ENCODE measurements at places on chromosomes 5 and 9.

DNA sequence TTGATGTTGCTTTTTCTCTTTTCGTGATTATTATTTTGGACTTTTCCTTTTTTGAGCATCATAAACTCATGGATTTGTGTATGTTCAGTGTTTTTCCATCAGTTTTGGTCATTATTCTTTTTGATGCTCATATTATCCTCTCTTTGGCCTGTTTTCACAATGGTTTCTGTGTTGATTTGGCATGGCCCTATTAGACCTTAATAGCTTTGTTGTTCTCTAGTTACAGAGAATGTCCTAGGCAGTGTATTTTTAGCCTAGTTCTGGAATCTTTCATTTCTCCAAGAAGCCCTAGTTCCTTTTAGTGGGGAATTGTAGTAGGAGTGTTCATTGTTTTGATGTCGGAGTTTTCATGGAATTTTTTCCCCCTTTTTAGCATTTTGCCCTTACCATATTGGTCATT, 41.3 kb upstream of the ROPN1L start:
- DNase-seq, result no peak

GRCh38 chr9:99056886-99057664, 47.8 kb upstream of the TGFBR1 start:
- DNase-seq, result peak; percentile 40

DNA sequence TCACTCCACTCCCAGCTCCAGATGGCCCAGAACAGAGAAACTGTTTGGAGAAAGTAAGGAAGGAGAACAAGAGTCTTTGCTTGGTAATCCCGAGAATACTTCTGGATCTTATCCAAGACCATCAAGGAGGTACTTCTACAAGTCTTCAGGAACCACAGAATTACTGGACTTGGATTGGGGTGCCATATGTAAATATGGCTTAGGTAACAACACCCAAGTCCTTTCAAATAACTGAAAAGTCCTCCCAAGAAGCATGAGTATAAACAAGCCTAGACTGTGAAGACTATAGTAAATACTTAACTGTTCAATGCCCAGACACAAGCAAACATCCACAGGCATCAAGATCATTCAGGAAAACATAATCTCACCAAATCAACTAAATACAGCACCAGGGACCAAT, 170.0 kb downstream of the MCTP1 start:
- DNase-seq, result no peak

DNA sequence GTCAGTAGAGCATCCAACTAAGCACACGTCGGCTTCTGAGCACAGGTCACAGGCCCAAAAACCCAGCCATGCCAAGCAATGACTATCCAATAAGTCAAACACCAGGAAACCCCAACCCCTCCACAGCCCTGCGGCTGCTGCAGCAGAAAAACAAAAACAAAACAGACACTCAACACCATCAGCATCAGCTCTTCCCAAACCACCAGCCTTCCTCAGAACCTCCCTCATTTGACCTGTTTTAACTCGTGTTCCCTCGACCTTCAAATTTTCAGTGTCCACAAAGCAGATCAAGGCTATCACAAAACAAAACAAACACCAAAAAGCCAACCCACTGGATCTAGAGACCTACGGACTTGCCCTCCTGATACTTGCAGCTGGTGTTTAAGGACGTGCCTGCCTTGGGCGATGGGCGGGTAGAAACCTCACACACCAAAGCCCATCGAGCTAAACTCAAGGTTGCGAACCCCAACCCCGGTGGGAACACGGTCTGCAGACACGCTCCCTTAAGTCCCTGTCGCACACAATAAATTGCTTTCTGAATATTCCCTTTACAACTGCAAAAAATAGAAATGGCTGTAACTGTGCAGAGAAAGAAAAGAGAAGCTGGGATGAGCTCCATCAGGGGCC, 247.1 kb upstream of the ANKRD55 start:
- peak; percentile 44 for DNase-seq

DNA sequence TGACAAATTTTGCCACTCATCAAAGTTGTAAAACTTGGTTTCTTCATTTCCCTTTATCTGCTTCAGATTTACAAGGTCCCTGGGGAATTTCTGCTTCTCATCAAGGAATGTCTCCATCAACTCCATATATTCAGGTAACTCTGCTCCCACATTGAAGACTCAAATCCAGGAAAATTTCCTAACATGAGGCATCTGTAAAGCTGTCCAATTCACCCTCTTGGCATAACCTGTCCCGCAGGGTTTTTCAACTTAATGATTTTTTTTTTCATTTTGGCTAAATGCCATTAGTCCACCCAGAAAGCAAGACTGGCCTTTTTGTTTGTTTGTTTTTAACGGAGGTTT, 50.2 kb upstream of the SLC30A5 start:
- DNase-seq, result no peak

- DNase-seq, result no peak
Observed at GRCh38 chr5:92908952-92909601, 671.9 kb downstream of the NR2F1-AS1 start.

- no peak for DNase-seq
Observed at GRCh38 chr5:5276951-5277517, 136.9 kb downstream of the ADAMTS16 start.
